ENCODE measurements at places on chromosomes 2 and 18. TPM values are rescaled to one million over a fixed set of nuclear protein-coding genes. Genes with fewer than 3 reads are reported as not detected.

DNA sequence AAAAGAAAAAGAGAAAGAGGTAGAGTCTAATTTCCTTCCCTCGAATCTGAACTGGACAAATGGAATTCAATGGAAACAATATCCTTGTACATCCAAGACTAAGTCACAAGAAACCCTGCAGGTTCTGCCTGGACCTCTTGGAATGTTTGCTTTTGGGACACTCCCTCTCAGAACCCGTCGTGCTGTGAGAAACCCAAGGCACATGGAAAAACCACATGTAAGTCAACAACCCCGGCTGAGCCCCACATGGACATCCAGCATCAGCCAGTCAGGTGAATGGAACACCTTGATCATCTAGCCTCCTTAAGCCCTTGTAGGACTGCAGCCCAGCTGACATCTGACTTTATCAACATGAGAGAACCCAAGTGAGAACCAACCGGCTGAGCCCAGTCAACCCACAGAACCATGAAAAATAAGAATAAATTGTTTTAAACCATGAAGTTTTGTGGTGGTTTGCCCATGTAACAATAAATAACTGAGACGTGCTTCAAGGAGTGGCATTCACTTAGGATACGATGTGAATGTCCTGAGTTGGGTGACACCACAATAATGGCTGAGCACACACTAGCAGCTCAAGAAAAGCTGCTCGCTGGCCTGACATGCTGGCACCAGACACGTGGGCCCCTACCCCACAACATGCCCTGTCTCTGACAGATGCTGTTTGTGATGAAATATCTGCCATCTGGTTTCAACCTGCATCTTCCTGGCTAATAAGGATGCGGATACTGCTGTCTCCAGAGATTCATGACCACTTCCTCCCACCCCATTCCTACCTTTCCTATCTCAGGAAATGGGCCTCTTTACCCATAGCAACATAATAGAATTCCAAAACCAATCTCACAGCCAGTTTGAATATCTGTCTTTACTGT lies 28.8 kb downstream of the PKDCC start:
- no peak overlapping the region for H3K4me3 ChIP-seq
- no peaks in the 10 kb centered on the region for H3K4me1 ChIP-seq
- DNase-seq, result no peak
- H3K36me3 ChIP-seq, result no peaks in the 10 kb centered on the region

DNA sequence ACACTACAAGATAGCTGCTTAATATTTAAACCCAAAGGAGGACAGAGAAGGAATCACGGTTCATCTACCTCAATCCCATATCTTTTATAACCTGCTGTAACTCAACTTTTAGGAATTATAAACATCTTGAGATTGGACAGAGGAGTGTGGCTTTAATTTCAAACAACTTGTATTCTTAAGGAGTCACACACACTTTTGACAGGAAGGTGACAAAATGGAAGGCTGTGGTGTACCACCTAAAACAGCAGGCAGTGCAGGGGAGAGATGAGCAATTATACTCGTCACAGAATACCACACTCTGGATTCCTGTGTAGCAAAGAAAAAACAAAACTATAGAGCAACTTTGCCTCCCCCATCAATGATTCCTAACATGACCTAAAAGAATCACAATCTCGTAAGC lies 194.8 kb downstream of the ZEB2 start:
- H3K36me3 ChIP-seq, result no peaks in the 10 kb centered on the region
- H3K27ac ChIP-seq, result no peak overlapping the region
- H3K27me3 ChIP-seq, result no peaks in the 10 kb centered on the region
- H3K4me1 ChIP-seq, result peaks cover 21% of the 10 kb centered on the region
- no peak overlapping the region for H3K4me3 ChIP-seq
- no peak for DNase-seq

DNA sequence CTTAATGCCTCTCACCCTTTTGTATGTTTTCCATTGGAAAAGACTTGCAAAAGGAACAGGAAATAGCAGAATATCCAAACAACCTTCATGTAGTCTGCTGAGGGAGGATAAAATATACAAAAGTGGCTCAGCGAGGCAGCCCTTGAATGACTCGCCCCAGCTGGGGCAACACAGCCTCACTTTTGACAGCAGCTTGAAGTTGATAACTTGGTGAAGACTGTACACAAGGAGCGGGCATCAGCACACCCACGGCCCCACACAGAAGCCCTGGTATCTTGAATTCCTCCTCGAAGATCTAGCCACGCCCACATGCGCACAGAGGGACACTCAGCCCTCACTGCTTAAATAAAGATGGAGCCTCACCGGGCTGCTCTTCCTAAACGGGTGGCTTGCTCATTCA lies 161.0 kb downstream of the IRS1 start:
- no peak overlapping the region for H3K4me3 ChIP-seq
- H3K4me1 ChIP-seq, result peaks cover 51% of the 10 kb centered on the region
- H3K27me3 ChIP-seq, result no peaks in the 10 kb centered on the region
- H3K36me3 ChIP-seq, result no peaks in the 10 kb centered on the region
- H3K27ac ChIP-seq, result peak overlapping the region; percentile 58

DNA sequence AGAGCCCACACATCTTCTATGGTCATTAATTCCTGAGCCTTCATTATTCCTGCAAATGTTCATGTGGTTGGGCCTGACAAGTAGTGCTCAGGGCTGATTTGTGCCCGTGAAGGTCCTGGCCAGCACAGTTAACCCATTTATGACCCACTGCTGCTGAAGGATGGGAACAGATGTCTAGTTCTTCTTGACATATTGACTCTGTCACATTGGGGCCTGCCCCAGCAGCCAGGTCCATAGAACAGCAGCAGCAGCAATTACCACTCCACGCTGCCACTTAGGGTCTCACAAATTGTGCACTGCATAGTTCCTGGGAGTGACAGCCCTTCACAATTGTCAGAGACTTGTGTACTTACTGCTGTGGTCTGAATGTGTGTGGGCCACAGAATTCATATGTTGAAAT lies 442.3 kb upstream of the RGPD4 start:
- no peak for DNase-seq
- no peak overlapping the region for H3K4me3 ChIP-seq
- H3K27me3 ChIP-seq, result no peaks in the 10 kb centered on the region
- H3K36me3 ChIP-seq, result no peaks in the 10 kb centered on the region
- H3K4me1 ChIP-seq, result no peaks in the 10 kb centered on the region
- no peak overlapping the region for H3K27ac ChIP-seq

DNA sequence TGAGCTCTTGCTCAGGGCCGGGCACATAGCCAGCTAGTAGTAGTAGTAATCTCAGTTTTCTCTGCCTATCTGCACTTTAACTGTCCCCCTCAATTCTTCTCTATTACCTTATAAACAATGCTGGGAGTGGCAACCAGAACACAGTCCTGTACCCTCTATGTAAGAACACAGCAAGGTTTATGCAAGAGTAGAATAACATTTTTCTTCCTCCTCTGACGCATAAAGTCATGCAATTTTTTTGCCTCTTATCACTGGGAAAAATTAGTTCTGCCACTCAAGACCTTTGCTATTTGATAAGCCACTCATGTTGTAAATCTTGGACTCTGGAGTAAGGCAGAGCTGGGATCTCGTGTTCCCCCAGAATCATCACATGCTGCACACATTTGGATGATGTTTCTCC lies 200.7 kb upstream of the SOX11 start:
- no peak for DNase-seq
- no peaks in the 10 kb centered on the region for H3K27me3 ChIP-seq
- H3K4me1 ChIP-seq, result no peaks in the 10 kb centered on the region

- peaks cover 59% of the 10 kb centered on the region for H3K27me3 ChIP-seq
- H3K4me1 ChIP-seq, result no peaks in the 10 kb centered on the region
- H3K4me3 ChIP-seq, result no peak overlapping the region
- H3K36me3 ChIP-seq, result no peaks in the 10 kb centered on the region
These were observed 60.1 kb downstream of the RDH14 start for GRCh38 chr2:18500333-18500732.

EPHA4 gene
- total RNA-seq, result 3.5 TPM

Measured in HCT116 (cell line).